ENCODE measurements at places on chromosomes 11 and 22.

DNA sequence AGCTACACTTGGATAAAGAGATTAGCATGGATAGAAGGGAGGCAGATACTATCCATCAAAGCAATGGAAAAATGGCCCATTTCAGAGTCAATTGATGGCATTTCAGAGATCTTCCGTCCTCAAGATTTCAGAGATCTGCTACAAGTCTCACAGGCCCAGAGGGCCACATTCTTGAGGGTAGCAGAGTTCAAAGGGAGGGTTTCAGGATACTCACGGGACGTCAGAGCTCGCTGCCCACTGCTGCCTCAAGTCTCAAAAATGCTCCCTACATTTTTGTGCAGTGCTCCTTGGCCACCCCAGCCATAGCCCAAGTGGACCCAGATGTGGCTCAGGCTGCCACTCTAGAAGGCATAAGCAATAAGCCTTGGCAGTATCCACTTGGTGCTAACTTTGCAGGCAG lies 24.9 kb downstream of the RTL6 start:
- H3K27me3 ChIP-seq = no peaks in the 10 kb centered on the region
- H3K36me3 ChIP-seq = no peaks in the 10 kb centered on the region
- no peaks in the 10 kb centered on the region for H3K4me1 ChIP-seq
- DNase-seq = no peak

DNA sequence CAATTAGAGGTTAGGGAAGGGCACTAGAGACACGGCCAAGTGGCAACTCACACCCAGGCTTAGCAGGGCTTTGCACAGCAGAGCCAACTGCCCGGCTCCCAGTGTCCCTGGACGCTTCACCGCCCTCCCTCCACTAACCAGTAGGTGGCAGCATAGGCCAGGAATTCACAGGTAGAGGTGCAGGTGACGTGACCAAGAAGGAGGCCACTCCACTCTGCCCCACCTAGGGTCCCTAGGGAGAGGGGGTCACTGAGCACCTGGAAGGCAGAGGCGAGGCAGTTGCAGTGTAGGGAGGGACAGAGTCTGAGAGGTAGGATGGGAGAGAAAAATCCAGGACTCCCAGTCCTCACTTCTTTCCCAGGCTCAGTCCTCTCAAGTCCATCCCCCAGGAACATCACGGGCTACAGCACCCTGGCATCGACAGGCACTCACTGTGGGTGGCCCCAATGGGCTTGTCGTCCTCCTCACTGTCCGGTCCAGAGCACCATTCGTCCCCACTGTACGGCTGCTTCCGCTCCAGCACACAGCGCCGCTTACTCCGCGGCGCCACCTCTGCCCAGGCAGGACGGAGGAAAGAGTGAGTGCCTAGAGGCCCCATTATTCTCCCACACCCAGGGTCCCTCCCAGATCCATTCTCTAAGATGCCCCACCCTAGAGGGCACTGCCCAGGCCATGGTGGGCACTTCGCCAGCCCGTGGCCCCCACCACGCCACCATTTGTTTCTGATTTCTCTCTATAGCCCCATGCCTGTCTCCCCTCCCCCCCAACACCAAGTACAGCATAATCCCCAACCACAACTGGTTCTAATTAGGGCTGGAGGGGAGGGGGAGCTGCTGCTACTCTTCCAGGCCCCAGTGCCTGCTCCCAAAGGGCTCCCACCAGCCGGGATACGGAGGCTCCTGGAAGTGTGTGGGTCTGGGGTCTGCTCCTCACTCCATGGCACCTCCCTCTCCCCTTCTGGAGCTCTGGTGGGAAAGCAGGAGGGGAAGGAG lies 18.4 kb downstream of the BCL9L start:
- H3K27me3 ChIP-seq = no peaks in the 10 kb centered on the region
- DNase-seq = peak; percentile 89
- H3K4me1 ChIP-seq = peaks cover 51% of the 10 kb centered on the region
- H3K4me3 ChIP-seq = no peak overlapping the region

DNA sequence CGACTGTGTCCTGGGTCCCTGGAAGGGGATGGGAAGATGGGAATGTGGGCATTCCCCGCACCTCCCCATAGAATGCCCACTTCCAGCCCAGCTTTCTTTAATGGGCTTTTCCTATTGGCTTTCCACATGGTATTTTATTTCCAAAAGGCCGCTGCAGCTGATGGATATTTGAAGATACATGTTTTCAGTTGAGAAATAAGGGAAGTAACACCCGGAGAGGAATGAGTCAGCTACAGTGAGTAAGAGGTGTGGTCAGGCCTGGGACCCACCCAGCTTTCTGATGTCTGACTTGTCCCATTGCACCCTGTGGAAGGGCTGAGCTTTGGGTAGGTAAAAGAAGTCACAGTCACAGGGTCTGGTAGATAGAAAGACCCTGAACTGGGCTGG lies 476.9 kb downstream of the MIAT start:
- peaks cover 7% of the 10 kb centered on the region for H3K27me3 ChIP-seq
- DNase-seq = no peak
- no peaks in the 10 kb centered on the region for H3K36me3 ChIP-seq
- H3K4me1 ChIP-seq = no peaks in the 10 kb centered on the region
- no peak overlapping the region for H3K27ac ChIP-seq

DNA sequence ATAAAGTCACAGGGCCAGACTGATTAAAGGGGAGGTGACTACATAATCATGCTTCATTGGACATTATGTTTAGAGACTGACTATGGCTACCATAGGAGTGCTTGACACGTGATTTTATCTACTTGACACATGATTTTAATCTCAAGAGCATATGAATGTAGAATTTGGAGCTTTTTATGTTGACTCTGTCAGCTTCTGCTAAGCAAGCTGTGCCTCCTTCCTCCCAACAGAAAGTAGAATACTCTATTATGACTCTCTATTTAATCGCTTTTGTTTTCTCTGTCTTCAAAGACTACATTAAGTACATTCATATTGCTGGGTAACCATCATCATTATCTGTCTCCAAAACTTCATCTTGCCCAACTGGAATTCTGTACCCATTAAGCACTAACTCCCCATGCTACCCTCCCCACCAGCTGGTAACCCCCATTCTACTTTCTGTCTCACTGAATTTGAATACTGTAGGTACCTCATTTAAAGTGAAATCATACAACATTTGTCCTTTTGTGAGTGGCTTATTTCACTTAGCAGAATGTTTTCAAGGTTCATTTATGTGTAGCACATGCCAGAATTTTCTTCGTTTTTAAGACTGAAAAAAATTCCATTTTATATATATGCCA lies 24.7 kb upstream of the ANGPTL5 start:
- H3K27ac ChIP-seq = no peak overlapping the region
- DNase-seq = no peak
- H3K36me3 ChIP-seq = no peaks in the 10 kb centered on the region
- no peak overlapping the region for H3K4me3 ChIP-seq
- no peaks in the 10 kb centered on the region for H3K27me3 ChIP-seq

DNA sequence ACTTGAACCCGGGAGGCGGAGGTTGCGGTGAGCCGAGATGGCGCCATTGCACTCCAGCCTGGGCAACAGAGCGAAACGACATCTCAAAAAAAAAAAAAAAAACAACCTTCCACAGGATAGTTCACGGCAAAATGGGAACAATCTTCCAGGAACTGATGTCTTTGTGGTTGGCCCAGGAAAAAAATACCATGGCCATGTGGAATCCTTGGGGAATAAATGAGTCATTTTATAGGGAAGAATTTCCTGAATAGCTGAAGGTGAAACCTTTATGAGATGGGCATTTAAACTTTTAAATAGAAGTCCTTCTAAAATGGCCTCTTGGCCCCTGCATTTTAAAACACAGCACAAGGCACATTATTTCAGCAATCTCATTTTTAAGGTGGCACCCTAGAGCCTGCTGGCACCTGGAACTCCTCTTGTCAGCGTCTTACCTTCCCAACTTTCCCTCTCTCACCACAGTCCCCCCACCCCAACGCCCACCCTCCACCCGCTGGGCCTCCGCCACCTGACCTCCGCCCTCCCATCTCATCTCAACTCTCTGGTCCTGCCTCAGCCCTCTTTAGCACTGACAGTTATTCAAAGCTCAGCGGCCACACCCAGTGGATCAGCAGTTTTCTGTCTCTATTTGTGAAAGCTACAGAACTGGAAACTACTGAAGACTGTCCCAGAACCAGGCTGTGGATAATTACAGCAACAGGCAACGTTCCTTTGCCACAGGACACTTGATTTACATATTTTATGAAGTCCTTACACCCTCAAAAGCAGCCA lies 43.1 kb downstream of the SCGB1A1 start:
- no peak overlapping the region for H3K4me3 ChIP-seq
- H3K27ac ChIP-seq = no peak overlapping the region
- H3K36me3 ChIP-seq = no peaks in the 10 kb centered on the region
- no peak for DNase-seq

DNA sequence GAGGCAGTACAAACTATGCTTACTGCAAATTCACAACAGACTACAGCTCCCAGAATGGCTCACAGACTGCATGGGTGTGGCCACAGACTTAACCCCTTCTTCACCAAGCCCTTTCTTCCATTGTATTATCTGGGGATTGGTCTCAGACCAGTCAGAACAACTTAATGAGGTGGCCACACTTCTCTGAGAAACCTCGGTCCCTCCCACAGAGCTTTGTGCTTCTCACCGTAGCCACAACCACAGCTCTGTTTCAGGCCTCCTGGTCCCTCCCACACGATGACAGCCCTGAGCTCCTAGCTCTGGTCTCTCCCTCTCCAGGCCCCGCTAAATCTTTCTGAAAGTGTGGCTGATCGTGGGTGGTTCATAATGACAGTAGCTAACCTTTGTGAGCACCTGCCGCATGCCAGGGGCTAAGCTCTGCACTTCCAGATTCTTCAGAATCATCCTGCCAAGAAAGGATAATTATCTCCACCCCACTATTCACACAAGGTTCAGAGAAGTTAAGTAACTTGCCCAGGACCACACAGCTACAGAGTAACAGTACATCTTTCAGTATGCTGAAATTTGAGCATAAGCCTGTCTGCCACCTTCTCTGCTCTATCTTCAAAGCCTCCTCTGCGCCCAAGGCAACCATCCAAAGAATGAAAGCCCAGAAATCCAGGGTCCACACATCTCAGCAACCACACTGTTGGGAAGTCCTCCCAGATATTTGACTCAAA lies 5.4 kb downstream of the PDE2A start:
- no peak overlapping the region for H3K4me3 ChIP-seq
- no peaks in the 10 kb centered on the region for H3K4me1 ChIP-seq
- no peaks in the 10 kb centered on the region for H3K36me3 ChIP-seq
- no peak overlapping the region for H3K27ac ChIP-seq
- peaks cover 15% of the 10 kb centered on the region for H3K27me3 ChIP-seq
- no peak for DNase-seq

DNA sequence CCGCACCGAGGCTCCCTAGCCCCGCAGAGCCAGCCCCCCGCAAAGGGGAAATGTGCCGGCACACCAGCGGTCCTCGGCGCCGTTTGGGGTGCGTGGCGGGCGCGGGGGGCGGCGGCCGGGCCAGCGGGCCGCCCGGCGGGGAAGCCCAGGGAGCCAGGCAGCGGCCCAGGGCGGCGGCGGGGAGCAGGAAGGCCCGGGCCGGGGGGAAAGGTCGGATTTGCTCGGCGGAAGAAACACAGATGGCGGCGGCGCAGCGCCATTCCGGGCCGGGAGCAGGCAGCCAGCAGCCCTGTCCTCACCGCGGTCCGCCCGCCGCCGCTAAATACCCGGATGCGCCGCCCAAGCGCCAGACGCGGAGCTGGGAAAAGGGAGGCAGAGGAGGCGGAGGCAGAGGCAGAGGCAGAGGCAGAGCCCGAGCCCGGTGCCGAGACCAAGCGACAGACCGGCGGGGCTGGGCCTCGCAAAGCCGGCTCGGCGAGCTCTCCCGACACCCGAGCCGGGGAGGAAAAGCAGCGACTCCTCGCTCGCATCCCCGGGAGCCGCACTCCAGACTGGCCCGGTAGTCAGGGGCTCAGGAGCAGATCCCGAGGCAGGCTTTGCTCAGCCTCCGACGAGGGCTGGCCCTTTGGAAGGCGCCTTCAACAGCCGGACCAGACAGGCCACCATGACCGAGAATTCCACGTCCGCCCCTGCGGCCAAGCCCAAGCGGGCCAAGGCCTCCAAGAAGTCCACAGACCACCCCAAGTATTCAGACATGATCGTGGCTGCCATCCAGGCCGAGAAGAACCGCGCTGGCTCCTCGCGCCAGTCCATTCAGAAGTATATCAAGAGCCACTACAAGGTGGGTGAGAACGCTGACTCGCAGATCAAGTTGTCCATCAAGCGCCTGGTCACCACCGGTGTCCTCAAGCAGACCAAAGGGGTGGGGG lies 2.6 kb upstream of the GCAT start:
- no peaks in the 10 kb centered on the region for H3K36me3 ChIP-seq
- H3K4me3 ChIP-seq = peak overlapping the region; percentile 52
- peaks cover 32% of the 10 kb centered on the region for H3K4me1 ChIP-seq
- H3K27ac ChIP-seq = peak overlapping the region; percentile 84

DNA sequence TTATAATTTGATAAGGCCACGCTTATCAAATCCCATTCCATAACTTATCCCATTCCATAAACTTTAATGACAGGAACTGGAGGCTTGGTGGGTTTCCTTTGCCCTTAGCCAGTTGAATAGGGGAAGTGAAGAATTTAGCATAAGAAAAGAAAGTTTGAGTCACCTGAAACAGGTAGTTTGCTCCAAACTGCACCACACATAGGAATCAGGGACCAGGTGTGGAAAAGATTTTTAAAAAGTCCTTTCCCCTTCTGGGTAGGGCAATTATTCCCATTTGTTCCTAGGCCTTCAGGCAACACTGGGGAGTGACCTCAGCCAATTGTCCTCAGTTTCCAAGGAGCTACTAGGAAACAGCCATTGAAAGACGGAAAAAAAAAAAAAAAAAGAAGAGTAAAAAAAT lies 525.7 kb upstream of the CNTN5 start:
- no peak overlapping the region for H3K27ac ChIP-seq
- no peak for DNase-seq
- no peaks in the 10 kb centered on the region for H3K27me3 ChIP-seq
- no peak overlapping the region for H3K4me3 ChIP-seq
- no peaks in the 10 kb centered on the region for H3K4me1 ChIP-seq

DNA sequence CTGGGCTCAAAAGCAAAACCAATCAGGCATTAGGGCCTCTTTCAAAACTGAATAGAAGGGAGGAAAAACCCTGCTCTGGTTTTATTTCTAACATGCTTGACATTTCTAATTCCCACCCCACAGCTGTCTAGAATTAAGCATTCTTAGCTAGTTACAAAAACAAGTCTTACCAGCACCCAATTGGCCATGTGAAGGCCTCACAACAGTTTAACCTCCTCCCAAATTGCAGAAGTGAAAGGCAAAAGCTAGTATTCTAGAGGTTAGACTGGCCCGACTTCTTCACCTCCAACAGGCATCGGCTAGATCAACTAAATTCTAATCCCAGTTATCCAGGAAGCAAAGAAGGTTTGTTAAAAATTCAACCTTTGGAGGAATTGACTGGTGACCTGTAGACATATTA lies 6.5 kb downstream of the SF1 start:
- H3K4me1 ChIP-seq = peaks cover 42% of the 10 kb centered on the region
- H3K4me3 ChIP-seq = no peak overlapping the region
- no peak for DNase-seq

- H3K4me1 ChIP-seq = no peaks in the 10 kb centered on the region
- no peaks in the 10 kb centered on the region for H3K27me3 ChIP-seq
- H3K36me3 ChIP-seq = no peaks in the 10 kb centered on the region
- no peak overlapping the region for H3K4me3 ChIP-seq
- no peak overlapping the region for H3K27ac ChIP-seq
- DNase-seq = no peak
Observed at GRCh38 chr11:106379265-106379664, 301.8 kb downstream of the AASDHPPT start.

Measured in upper lobe of right lung (tissue), 1 donor.